HepG2 (cell line): ENCODE measurements at places on chromosomes 3 and 15.
A peak's percentile ranks its signal among the peaks of the same experiment; 100 is the strongest.

DNA sequence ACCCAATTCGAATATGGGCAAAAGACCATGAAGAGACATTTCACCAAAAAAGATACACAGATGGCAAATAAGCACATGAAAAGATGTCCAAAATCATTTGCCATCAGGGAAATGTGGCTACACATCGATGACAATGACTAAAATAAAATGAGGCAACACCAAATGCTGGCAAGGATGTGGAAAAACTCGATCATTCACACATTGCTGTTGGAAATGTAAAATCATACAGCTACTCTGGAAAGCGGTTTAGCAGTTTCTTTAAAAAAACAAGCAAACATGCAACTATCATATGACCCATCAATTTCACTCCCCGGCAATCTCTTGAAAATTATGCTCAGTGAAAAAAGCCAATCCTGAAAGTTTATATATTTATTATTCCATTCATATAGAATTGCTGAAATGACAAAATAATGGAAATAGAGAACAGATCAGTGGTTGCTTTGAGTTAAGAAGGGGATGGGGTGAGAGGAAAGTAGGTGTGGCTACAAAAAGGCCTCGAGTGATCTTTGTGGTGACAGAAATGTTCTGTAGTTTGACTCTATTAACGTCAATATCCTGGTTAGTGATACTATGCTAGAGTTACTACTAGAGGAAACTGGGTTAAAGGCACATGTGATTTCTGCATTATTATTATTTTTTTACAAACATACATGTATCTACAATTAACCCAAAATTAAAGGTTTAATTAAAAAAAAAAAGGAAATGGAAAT is 45.0 kb downstream of the DLG1 start:
- DNase-seq, result no peak

DNA sequence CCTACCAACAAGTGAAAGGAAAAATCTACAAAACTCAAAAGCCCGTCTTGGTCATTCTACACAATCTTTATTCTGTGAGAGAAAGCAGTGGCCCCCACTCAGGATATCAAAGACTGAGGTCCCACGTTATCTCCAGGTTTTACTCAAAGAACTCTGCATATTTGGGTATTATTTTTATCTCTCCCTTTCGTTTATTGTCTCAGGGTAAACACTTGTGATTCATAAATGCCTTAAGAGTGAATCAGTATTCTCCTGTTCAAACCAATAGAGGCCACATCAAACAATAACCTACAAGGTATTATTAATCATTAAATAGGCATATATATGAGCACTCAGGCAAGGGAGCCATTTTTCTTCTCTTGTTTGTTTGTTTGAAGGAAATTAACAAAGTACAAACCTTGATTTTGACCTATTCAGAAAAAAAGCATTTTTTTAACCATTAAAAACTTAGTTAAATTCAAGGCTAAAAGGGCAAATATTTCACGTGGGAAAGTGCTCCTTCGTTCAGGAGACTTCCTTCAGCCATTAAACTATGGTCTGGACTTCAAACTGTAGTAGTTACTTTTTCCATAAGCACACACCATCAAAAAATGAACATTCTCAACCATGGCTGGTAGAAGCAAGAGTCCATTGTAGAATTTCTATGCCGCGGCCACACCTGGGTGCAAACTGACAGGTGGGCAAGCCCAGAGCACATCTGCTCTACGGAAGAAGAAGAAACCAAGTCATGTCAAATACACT is 13.9 kb upstream of the HES1 start:
- DNase-seq, result peak; percentile 82

DNA sequence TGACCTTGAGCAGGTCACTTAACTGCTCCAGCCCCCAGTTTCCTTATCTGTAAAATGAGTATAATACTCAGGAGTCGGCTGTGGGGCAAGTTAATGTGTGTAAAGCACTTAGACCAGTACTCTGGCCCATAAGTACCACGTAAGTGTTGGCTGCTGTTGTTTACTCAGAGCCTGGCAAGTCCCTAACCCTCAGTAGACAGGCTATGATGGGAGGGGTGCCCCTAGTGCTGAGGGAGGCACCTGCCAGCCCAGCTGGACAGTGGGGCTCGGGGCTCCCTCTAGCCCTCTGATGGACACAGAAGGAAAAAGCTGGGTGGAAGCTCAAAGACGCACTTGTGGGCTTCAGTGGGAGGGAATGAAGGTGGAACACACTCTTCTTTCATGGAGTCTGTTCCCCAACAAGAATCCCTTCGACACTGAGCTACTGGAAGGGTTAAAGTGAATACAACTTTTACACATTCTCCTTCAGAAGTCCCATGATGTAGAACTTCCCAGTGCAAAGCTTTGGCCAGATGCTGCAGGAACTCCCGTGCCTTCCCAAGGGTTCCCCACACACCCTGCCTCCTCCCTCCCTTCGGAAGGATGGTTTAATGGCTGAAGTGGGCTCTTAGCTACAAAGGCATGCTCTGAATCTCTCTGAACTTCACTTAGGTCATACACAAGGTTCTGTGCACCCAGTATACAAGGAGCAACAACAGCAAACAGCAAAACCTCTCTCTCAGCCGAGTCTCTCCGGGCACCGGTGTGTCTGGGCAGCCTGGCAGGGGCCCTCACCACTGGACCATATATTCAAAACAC is 25.4 kb downstream of the TMEM44 start:
- no peak for DNase-seq

DNA sequence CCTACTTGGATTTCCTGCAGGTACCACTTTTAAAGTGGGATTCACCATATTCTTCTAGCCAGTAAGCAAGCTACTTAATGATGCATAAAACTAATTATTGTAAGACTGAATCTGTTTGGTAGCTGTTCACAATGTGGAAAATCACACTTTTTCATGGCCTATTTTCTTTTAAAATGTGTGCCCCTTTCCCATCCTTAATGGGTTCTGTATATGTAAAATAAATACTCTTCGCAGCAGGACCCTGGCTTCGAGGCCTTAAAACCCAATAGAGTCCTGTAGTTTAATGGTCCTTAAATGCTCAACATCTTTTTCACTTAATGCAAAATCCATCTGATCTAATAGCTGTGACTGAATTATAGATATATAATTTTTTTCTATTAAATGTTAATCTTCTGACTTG is 111.0 kb downstream of the UACA start:
- DNase-seq, result no peak

GRCh38 chr3:164360738-164361406 is 717.4 kb downstream of the SI start:
- no peak for DNase-seq

GRCh38 chr3:74267131-74267530 is 347.3 kb downstream of the CNTN3 start:
- DNase-seq, result no peak

DNA sequence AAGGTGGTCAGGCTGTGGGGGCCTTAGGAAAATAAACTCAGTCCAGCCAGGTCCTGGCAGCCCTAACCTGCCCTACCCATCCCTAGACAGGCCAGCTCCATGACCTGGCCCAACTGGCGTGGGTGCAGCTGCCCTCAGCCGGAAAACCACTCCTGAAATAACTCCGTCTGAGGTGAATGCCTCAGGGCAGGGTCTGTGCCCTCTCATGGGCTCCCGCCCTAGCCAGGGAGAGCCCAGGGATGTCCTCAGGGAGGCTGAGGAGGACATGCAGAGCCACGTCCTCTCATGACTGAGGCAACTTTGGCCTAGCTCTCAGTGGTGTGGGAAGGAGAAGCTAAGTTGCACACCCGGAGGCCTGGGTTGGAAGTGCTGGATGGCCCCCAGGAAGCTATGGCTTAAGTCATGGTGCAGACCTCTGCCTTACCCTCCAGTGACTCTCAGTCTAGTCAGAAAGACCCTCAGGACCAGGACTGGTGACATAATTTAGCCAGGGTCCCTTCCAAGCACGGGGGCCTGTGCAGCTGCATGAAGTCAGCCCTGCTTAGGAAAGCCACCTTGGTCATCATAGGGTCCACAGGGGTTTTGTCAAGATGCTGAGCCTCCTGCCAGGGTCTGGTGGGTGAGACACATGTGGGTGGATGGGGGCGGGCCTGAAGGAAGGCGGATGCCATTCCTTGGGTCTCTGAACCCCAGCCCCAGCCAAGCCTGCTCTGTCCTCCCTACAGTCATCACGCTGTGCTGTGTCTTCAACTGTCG is 7.4 kb downstream of the TMIE start:
- DNase-seq, result no peak

GRCh38 chr3:50930371-50931208 is 255.9 kb downstream of the DOCK3 start:
- DNase-seq, result no peak

DNA sequence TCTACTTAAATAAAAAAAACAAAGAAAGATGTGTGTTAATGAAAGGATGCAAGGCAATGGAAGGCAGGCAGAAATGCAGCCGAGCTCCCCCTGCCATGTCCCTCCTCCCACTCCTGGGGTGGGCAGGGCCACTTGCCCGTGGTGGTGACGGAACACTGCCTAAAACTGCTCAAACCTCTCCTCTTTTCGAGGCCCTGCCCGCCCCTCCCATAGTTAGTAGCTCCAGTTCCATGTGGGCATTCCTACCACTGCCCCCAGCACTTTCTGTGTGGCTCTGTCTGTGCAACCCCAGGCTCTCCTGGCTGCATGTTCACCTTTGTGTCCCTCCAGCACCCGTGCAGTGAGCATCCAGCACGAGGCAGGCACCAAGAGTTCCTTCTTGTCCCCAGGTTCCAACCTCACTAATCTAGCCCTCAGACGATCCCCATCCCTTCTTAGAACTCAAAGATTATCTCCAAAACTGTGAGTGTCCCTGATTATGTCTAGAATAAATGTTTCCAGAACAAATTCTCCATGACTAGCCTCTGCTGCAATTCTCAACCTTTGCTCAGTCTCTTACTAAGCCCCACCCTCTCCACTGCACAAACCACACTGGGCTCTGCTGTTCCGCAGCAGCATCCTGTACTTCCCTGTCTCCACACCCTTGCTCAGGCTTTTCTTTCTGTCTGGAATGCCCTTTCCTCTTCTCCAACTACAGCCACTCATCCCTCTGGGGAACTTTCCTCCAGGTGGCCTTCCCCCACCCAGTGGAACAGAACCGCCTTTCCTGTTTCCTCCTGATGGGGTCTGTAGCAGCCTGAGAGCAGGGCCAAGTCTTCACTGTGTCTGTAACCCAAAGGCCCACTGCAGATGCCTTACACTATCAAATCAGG is 32.6 kb upstream of the SPTBN5 start:
- DNase-seq, result peak; percentile 34

- DNase-seq, result no peak
Measured at GRCh38 chr3:74624301-74624700, 9.8 kb upstream of the CNTN3 start.

GRCh38 chr15:95795386-95795785 is 535.1 kb upstream of the NR2F2 start:
- no peak for DNase-seq

GRCh38 chr15:25245801-25246622 is 192.8 kb downstream of the UBE3A start:
- no peak for DNase-seq

DNA sequence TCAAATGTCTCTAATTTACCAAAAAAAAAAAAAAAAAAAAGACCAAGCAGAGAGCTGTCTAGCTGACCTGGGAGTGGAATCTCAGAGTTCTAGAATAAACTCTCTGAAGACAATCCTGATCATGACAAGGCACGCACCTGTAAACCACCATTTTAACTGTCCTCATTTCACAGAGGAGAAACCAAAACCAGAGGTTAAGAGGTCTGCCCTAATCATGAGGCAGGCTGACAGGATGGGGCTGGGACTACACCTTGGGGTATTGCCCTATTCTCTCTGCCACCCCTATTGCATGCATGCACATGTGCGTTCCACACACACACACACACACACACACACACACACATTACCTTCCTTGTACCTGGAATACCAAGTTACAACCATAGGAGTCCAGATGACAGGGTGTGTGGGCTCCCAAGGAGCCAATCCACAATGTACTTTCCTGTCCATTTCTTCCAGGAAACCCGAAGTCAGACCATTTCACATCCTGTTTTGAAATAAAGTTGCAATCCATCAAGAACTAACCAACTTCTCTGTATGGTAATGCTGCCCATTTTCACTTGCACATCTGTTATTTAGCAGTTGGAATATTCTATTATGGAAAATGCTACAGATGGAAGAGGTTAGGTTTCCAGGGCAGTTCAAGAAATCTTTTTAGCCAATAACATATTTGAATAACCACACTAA is 34.6 kb downstream of the HSPBAP1 start:
- no peak for DNase-seq

DNA sequence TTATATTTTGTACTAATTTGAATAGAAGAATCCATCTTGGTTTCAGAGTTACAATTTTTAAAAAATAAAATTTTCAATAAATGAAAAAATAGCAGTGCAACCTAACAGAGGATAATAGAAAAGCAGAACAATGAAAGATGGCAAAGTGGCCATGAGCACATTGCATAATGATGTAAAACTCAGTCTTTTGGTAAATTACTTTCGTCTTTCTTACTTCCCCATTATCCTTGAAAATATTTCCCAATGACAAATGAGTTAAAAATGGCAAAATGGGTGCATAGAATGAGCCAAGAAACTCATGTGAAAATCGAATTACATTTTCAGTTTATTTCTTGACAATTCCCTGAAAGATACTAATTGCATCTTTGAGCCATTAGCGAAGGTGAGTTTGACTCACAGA is 236.4 kb downstream of the CDIN1 start:
- no peak for DNase-seq

DNA sequence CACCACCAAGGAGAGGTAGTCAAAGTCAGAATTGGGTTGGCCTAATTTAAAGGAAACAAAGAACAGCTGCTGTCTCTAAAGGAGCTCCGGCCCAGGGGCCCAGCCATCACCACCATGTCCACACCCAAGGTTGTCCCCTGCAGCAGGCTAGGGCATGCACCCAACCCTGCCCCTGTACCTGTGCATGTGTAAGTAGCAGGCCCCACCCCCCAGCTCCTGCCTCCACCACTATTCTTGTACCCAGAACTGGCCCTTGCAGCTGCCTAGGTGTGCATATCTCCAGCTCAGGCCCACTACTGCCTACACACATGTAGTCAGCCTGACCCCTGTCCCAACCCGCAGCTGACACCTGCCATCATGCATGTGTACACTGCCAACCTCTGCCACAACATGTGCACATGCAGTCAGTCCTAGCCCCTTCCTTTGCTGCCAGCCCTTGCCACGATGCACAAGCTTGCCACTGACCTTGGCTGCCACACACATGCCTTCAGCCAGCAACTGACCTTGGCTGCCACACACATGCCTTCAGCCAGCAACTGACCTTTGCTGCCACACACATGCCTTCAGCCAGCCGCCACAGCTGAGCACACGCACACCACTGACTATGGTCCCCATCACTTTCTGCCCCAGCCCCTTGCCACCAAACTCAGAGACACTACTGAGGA is 39.7 kb downstream of the FGF12 start:
- DNase-seq, result no peak

- no peak for DNase-seq
Measured at GRCh38 chr3:135140591-135140990, 345.5 kb downstream of the EPHB1 start.
